Stimulated activated CD4-positive, alpha-beta T cell treated with anti-CD3 and anti-CD28 coated beads, Interleukin-1b, Interleukin-23, amount 100 ng/mL, for 24 hours (primary cell): ENCODE measurements at places on chromosomes 6 and 20.

- no peak for DNase-seq
Observed at GRCh38 chr6:85920782-85921181, 278.1 kb upstream of the SYNCRIP start.

- DNase-seq, result no peak
Observed at GRCh38 chr20:41889844-41890224, 271.7 kb upstream of the CHD6 start.

DNA sequence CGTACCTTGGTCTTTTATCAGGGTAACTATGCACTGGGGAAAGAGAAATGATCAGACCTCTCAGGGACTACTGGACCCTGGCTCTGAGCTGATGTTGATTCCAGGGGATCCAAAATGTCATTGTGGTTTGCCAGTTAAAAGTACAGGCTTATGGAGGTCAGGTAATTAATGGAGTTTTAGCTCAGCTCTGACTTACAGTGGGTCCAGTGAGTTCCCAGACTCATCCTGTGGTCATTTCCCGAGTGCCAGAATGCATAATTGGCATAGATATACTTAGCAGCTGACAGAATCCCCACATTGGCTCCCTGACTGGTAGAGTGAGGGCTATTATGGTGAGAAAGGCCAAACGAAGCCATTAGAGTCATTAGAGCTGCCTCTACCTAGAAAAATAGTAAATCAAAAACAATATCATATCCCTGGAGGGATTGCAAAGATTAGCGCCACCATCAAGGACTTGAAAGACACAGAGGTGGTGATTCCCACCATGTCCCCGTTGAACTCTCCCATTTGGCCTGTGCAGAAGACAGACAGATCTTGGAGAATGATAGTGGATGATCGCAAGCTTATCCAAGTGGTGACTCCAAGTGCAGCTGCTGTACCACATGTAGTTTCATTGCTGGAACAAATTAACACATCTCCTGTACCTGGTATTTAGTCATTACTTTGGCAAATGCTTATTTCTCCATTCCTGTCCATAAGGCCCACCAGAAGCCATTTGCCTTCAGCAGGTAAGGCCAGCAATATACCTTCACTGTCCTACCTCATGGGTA is 152.4 kb downstream of the THBS2 start:
- no peak for DNase-seq

DNA sequence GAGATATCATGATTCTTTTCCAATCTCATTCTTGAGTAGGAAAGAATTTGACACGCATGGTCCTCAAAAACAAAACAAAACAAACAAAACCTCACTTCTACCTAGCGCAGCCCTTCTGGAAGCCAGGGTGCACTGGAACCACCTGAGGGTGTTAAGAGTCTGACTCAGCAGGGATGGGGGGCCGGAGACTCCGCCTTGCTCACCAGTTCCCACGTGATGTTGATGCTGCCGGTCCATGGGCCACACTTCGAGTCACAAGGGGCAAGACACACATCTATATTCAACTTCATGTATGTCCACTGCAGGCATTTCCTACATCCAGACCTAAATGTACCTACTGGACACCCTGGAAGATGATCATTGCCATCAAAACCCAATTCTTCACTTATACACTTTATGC is 30.4 kb downstream of the BFSP1 start:
- no peak for DNase-seq

- DNase-seq, result no peak
Observed at GRCh38 chr6:71367756-71368155, 79.1 kb downstream of the OGFRL1 start.
